Activated CD4-positive, alpha-beta memory T cell treated with anti-CD3 and anti-CD28 coated beads for 36 hours (primary cell): ENCODE measurements at places on chromosomes 1 and 21.

DNA sequence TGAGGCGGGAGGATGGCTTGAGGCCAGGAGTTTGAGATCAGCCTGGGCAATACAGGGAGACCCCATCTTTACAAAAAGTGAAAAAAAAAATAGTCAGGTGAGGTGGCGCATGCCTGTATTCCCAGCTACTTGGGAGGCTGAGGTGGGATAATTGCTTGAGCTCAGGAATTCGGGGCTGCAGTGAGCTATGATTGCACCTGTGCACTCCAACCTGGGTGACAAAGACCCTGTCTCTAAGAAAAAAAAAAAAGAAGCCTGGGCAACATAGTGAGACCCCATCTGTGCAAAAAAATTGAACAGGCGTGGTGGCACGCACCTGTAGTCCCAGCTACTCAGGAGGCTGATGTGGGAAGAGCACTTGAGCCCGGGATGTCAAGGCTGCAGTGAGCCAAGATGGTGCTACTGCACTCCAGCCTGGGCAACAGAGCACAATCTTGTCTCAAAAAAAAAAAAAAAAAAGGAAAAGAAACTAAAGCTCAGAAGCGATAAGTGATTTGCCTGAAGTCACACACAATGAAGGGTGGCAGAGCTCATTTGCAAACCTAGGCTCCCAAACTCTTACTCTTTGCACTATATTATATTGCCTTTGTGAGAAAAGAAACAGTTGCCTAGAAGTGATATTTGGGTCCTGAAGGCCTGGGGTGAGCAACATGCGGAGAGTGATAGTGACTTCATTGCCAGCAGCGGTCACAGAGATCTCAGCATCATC lies 2.0 kb downstream of the CCDC24 start:
- no peaks in the 10 kb centered on the region for H3K27me3 ChIP-seq
- peak overlapping the region; percentile 86 for H3K4me3 ChIP-seq
- peaks cover 11% of the 10 kb centered on the region for H3K4me1 ChIP-seq

DNA sequence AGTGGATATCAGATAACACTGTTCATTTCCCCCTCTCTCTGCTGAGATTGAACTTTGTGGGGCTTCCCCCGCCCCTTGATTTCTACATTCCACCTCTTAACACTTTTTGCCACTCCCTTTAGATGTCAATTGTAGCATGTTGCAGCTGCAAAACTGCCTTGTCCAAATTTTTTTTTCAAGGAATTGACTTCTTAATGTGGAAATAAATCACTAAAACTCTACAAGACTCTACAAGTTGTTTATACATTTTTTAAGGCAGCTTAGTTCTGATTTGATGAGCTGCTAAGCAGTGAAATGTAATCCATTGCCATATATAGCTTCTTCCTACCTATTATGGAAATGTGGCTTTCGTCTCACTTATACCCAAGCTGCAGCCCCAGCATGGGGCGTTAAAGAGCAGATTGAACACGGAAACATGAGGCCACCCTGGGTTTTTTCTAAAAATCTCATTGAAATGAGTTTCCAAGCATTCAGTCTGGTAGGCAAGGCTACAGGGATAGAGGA lies 132.2 kb downstream of the SYT2 start:
- no peak for DNase-seq
- no peak overlapping the region for H3K27ac ChIP-seq
- no peaks in the 10 kb centered on the region for H3K4me1 ChIP-seq
- H3K27me3 ChIP-seq: no peaks in the 10 kb centered on the region

DNA sequence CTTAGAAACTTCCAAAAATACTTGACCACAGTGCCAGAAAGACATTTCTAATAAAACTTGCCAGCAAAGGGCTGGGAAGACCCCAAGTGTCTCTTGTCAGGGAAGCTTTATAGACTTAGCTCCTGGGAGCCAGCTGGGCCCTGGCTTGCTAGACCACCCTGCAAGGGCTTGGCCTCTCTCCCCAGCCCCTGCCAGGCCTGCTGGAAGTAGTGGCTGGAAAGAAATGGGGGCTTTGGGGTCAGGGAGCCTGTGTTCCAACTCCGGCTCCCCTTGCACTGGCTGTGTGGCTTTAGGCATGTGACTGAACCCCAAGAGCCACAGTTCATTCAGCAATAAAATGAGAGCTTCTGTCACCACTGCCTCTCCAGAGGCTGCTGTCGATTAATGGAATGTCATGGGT lies 31.1 kb downstream of the H3-3A start:
- no peak overlapping the region for H3K27ac ChIP-seq
- no peak overlapping the region for H3K4me3 ChIP-seq
- H3K27me3 ChIP-seq: peaks cover 2% of the 10 kb centered on the region
- DNase-seq: no peak
- H3K4me1 ChIP-seq: peaks cover under 1% of the 10 kb centered on the region

GRCh38 chr21:43631411-43632107 lies 27.7 kb downstream of the HSF2BP start:
- no peaks in the 10 kb centered on the region for H3K27me3 ChIP-seq
- H3K27ac ChIP-seq: no peak overlapping the region
- no peaks in the 10 kb centered on the region for H3K4me1 ChIP-seq
- DNase-seq: no peak

DNA sequence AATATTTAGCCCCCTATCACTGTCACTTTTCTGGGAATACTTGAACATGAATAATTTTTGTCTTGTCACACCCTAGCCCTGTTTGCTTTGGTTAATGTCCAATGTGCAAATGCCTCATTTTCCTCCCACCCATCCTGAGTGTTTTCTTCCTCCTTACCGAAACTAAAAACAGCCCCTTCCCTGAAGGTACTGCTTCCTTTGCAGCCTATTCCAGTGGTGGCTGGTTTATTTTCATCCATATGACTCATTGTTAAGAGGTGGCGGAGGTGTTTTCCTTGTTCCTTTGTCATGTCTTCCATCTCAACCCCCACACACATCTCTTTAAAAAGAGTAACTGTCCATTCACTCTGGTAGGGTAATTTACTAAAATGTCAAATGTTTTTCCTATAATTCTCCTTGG lies 40.4 kb downstream of the CD55 start:
- H3K27me3 ChIP-seq: no peaks in the 10 kb centered on the region
- no peak overlapping the region for H3K4me3 ChIP-seq
- no peak for DNase-seq

GRCh38 chr1:25106976-25107642 lies 125.2 kb downstream of the SYF2 start:
- no peak overlapping the region for H3K4me3 ChIP-seq
- H3K4me1 ChIP-seq: peaks cover 12% of the 10 kb centered on the region
- DNase-seq: no peak
- peaks cover 3% of the 10 kb centered on the region for H3K27me3 ChIP-seq
- H3K27ac ChIP-seq: no peak overlapping the region
- peaks cover 6% of the 10 kb centered on the region for H3K36me3 ChIP-seq

DNA sequence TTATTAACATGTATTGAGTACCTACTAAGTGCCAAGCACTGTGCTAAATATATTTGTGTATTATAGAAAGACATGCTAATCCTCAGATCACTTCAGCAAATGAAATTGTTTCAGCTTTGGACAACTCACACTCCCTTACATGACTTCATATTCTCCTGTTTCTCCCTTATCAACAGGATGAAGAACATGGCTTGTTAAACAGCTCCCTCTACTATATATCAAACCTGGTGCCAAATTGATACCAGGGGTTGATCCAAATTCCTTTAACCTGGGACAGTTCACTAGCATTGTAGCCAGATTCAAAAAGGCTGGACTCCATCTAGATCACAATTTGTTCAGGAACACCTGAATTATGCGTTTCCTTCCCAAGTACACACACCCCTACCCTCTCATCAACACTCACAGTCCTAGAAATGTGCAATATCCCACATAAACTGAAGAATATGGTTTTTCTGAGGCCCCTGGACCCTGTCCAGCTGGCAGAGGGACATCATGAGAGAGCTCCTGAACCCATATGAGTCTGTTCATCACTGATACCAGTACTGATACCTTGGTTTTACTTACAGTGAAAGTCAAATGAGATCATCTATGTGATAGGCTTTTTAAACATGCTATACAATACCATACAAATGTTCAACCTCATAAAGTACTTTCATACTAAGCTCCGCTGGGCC lies 47.0 kb upstream of the PALMD start:
- peaks cover 2% of the 10 kb centered on the region for H3K4me1 ChIP-seq
- DNase-seq: no peak
- no peak overlapping the region for H3K27ac ChIP-seq
- H3K4me3 ChIP-seq: no peak overlapping the region
- no peaks in the 10 kb centered on the region for H3K36me3 ChIP-seq

DNA sequence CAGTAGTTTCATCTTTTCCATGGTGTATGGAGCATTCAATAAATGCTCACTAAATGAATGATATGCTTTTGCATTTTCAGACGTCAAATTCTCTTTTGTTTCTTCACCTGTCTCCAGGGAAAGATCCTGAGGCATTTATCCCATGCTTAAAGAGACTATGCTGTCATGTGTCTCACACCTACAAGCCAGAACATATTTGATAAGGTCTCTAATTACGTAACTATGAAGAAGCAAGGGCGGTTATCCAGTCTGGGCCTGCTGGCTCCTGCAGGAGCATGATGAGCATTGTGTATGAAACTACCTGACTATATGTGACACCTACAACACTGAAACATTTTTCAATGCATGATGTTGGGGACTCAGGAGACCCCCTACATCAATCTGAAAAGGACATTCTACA lies 51.8 kb downstream of the FBXO42 start:
- H3K36me3 ChIP-seq: peaks cover 22% of the 10 kb centered on the region
- no peak overlapping the region for H3K4me3 ChIP-seq

- peaks cover 19% of the 10 kb centered on the region for H3K36me3 ChIP-seq
- peak; percentile 100 for DNase-seq
- peak within 1 kb of the TSS; percentile 95 for H3K27ac ChIP-seq
- peaks cover 27% of the 10 kb centered on the region for H3K4me1 ChIP-seq
- H3K27me3 ChIP-seq: no peaks in the 10 kb centered on the region
These were observed at the start of gene HSPA13 for GRCh38 chr21:14382835-14383595. Gene HSPA13 (minus strand): TSS chr21:14383146. CDS start chr21:14383119, 27 bp downstream.

DNA sequence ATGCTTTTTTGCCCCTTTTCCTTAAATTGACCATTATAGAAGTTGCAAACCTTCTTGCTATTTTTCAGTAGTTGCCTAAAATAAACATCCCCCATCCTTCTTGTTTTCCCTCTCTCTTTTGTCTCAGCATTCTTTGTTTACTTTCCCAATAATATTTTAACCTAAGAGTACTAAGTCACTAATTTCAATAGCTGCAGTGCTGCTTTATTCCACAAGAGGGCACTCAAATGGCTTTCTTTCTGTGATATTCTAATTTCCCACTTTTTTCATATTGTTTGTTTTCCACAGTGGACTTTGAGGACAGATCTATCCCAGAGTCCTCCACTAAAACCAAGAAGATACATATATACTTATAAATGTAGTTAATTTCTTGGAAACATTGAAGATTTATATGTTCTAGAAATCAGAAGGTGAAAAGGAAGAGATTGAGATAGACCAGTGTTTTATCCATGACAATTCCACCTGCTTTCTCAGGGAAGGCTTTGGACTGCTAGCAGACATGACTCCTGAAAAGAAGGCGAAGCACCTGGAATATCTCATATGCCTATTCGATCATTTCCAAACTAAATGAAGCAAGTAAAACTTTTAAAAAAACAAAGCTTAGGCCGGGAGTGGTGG lies 104.8 kb upstream of the GRIK1 start:
- H3K36me3 ChIP-seq: no peaks in the 10 kb centered on the region
- H3K4me1 ChIP-seq: no peaks in the 10 kb centered on the region
- no peak overlapping the region for H3K4me3 ChIP-seq
- no peak for DNase-seq
- peaks cover 2% of the 10 kb centered on the region for H3K27me3 ChIP-seq
- H3K27ac ChIP-seq: no peak overlapping the region

DNA sequence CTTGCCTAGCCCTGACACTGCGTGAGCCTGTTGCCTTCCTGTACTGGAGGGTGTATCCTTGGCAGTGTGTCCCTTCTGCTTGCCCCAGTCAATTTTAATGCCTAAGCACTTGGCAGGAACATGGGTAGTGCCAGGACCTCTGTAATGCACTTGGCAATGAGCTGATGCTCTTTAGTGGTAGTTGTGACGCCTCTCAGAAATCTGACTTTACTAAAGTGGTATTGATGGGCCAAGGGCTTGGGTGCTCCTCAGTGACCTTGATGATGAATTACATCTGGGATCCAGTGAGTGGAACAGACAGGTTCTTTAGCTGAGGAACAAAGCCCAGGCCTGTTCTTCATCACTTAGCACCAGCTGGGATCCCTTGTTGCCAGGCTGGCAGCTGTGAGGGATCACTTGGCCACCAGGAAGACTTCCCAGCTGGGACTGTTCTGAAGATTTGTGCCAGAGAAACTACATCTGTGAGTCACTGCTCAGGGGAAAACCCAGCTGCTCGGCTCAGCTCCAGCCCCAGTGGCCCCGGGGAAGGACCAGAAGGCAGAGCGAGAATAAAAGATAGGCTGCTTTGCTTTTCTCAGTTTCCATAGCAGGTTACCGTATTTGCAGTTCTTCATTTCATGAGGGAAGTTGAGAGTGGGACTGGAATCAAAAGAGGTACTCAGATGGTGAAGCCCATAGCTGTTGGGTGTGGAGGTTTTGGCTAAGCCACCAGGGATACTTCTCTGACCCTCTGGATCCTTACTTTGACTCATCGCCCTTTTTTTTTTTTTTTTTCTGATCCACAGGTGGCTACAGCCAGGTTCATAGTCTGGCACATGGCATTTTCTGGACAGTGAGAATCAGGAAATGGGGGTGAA lies 28.5 kb upstream of the KCNA2 start:
- H3K4me3 ChIP-seq: peak overlapping the region; percentile 51
- peaks cover 68% of the 10 kb centered on the region for H3K4me1 ChIP-seq
- H3K27me3 ChIP-seq: no peaks in the 10 kb centered on the region
- peak; percentile 91 for DNase-seq
- no peaks in the 10 kb centered on the region for H3K36me3 ChIP-seq

DNA sequence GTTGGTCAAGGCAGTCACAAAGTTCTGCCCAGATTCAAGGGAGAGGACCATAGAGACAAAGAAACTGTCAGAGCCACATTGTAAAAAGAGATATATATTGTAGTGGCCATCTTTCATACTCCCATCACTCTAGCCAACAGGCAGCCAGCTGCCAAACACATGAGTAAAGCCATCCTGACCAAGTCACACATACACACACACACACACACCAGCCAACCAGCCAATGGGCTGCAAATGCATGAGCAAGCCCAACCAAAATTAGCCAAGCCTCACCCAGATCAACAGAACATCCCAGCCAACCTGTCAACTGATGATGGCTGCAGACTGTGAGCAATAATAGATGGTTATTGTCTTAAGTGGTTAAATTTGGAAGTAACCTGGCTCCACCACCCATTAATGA lies 120.7 kb downstream of the SEC16B start:
- no peak overlapping the region for H3K4me3 ChIP-seq
- H3K27ac ChIP-seq: no peak overlapping the region
- H3K27me3 ChIP-seq: no peaks in the 10 kb centered on the region
